PC-3 (cell line): ENCODE measurements at places on chromosomes 2 and 18.

DNA sequence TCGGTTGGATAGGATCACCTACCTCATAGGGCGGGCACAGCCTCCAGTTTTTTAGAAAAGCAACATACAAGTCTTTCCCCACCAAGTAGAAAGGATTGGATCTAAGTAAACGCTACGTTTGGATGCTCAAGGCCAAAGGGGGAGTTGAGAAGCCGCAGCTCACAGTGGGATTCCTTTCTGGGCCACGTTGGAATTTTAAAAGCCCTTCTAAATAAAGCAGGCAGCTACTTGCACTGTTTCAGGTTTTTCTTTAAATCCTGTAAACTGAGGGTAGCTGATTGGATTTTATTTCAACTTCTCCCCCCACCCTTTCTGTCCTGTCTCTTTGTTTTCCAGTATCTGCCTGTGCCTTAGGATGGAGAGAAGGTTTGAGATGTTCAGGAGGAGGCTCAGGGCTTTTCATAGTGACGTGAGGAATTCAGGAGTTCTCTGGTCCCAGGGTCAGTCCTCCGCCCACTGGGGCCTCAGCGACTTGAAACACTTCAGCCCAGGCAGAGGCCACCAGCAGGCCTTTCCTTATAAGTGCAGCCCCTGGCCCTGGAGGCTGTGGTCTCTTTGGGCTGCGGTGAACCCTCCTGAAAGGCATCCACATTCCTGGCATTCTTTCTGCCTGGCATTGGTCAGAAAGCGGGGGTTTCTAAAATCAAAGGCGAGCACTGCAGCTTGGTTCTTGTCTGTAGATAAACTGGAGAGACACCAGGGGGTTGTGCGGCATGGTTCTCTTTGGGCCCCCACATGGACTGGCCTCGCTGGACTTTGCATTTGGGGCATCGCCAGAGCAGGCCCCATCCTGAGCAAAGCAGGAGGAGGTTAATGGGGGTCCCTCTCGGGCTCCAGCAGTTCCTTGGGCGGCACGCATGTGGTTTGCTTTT lies 44.5 kb downstream of the SH3BP4 start:
- no peaks in the 10 kb centered on the region for H3K27me3 ChIP-seq
- no peaks in the 10 kb centered on the region; the same call in 1 of the 2 replicates for H3K36me3 ChIP-seq
- peak; percentile 20 for DNase-seq
- H3K4me3 ChIP-seq = no peak overlapping the region
- no peaks in the 10 kb centered on the region for H3K4me1 ChIP-seq

DNA sequence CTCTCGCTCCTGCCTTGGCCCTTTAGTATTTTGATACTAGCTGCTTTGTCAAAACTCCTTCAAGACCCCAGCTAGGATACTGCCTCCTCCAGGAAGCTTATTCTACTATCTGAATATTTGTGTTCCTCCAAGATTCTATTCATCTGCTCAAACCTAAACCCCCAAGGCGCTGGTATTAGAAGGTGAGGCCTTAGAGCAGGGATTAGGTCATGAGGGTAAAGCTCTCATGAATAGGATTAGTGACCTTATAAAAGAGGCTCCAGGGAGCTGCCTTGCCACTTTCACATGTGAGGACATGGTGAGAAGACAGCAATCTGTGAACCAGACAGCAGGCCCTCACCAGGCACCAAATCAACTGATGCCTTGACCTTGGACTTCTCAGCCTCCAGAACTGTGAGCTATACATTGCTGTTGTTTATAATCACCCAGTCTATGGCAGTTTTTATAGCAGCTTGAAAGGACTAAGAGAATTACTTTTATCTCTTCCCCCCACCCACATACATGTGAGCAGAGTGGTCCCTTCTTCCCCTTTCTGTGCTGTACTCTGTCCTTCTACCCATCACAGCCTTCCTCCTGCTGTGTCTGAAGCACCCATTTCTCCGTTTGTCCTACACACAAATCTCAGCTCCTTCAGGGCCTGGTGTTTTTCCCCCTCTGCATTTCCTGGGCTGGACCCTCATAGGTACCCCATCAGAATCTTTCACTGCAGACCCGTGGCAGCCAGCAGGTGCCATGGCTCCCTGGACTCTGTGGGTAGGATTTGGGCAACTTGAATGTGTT lies 54.5 kb downstream of the HS1BP3 start:
- no peaks in the 10 kb centered on the region for H3K36me3 ChIP-seq
- peaks cover 45% of the 10 kb centered on the region for H3K4me1 ChIP-seq
- no peak for DNase-seq
- no peak overlapping the region for H3K4me3 ChIP-seq
- no peaks in the 10 kb centered on the region for H3K27me3 ChIP-seq

GRCh38 chr2:148896136-148896535 lies 21.1 kb downstream of the KIF5C start:
- H3K4me3 ChIP-seq = no peak overlapping the region
- DNase-seq = no peak
- H3K27ac ChIP-seq = no peak overlapping the region
- no peaks in the 10 kb centered on the region for H3K4me1 ChIP-seq

- H3K27ac ChIP-seq = peak overlapping the region; percentile 46
- H3K4me1 ChIP-seq = peaks cover 4% of the 10 kb centered on the region; the same call in 1 of the 2 replicates
- DNase-seq = peak; percentile 55
- H3K27me3 ChIP-seq = no peaks in the 10 kb centered on the region
These were observed 745.0 kb downstream of the CBLN2 start for GRCh38 chr18:71798986-71799673.

GRCh38 chr2:190031969-190032618 lies 30.4 kb downstream of the MSTN start:
- no peaks in the 10 kb centered on the region for H3K27me3 ChIP-seq
- DNase-seq = no peak
- no peaks in the 10 kb centered on the region for H3K36me3 ChIP-seq
- no peak overlapping the region for H3K27ac ChIP-seq
- no peaks in the 10 kb centered on the region for H3K4me1 ChIP-seq
- no peak overlapping the region for H3K4me3 ChIP-seq
